ENCODE measurements at places on chromosomes 2 and 18.

GRCh38 chr18:62413206-62413605, 88.1 kb downstream of the TNFRSF11A start:
- DNase-seq = no peak

DNA sequence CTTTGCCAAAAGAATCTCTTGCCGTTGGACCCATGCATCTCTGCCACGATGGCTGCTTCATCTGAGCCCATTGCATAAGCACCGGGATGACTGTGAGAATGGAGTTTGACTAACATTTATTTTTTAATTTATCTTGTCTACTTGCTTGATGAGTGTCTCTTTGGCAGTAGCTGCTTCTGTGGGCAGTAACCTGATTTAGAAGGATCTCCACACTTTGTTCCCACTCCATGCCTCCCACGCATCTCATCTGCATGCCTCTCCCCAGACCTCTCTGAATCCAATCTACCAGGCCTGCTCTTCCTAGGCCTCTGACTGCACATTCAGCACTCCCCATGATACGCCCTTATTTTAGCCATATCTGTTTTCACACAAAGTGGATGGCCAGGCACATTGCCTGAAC, 23.7 kb upstream of the TMX3 start:
- no peak for DNase-seq

DNA sequence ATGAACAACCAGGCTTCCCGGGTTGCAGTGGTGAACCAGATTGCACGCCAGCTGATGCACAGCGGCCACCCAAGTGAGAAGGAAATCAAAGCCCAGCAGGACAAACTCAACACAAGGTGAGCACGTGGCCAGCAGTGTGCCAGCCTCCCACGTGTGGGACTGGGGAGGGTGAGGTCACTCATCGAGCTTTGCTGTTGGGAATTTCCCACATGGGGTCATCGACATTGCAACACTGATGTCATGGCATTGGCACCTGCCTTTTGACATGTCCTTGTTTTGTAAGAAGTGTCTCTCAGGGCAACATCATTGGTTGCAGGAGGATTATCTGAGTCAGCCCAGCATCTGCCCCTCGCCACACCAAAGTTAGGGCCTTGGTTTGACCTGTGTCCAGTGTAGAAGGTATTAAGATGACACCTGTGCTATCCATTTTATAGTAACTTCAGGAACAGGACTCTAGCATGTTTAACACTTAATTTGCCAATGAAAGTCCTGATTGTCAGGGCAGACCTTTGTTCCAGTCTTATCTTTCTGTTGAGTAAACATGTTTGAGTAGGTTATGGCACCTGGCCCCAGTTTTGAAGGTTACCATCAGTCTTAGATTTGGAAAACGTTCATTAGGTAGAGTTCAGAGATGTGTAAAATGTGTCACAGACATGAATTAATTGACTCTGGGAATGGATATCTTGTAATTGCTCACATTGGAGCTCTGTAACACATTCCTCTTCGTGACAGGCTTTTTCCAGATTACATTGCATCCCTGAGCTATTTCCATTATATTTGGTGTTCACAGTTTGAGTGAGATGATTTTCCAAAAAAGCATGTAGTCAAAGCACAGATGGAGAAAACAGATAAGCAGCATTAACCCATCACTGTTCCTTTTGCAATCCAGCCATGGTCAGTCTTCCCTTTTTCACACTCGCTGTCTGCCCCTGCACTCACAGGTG, 93.3 kb upstream of the EML6 start:
- peak; percentile 98 for DNase-seq

DNA sequence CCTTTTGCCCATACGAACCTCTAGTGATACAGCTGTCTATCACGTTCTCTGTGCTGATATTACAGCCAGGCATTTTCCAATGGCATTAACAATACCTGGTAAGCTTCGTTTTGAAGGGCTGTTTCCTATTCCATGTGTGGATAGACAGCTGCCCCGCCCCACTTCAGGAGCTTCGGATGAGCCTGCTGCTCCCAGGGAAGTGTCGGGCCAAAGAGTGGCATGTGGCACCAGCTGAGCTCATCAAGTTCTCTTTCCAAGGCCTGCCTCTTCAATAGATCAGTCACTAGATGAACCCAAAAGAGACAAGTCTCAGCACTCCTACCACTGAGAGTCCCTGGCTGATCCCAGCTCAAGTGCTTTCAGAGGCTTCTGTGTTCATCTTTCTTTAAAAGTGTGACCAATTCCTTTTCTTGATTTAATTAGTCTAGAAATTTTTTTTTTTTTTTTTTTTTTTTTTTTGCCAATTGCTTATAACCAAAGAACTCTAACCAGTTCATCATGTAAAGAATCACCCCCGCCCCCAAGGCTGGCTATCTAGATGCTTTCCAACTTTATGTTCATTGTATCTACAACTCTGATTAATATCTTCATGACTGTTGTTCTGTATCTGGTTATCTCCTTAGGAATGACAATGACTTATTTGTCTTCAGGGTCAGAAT, 46.6 kb downstream of the HDAC4 start:
- DNase-seq = no peak

GRCh38 chr2:46569061-46569560, 89.7 kb downstream of the TMEM247 start:
- no peak for DNase-seq

All from Caki2 (cell line).